ENCODE measurements at places on chromosomes 1 and 21.

DNA sequence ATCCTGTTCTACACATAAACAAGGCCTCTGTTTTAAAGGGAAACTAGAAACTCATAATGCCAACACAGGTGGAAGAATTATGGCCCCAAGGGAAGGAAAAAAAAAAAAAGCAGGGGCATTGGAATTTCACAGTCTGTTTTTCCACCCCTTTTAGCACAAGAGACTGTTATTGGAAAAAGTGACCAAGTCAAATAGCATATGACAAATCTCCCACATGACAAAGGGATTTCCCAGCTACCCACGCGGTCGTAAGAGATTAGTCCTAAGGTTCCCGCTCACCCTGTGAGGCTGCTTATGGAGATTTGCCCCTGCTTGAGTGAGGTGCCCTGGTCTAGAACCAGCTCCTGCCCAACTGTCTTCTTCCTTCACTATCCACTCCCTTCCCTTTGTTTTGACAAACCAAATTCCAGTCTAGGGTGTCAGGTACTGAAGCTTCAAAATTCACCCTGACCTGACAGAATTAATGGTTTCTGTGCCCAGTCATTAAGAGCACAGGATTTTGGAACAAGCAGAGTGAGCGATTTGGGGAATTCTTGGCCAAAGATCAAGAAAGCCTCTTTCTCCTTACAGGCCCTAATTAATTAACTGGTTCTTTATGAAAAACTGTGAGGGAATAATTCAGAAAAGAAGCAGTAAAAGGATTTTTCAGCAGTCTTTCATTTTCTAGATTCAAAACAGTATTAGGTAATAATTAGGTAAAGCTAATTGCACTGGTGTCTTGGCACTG lies 107.3 kb downstream of the NMNAT2 start:
- no peak for DNase-seq

GRCh38 chr1:236421022-236421421 lies 26.9 kb downstream of the EDARADD start:
- no peak for DNase-seq

GRCh38 chr1:83632906-83633305 lies 366.0 kb downstream of the TTLL7 start:
- DNase-seq: no peak

GRCh38 chr1:178488393-178488792 lies 8.4 kb downstream of the CLEC20A start:
- DNase-seq: no peak

DNA sequence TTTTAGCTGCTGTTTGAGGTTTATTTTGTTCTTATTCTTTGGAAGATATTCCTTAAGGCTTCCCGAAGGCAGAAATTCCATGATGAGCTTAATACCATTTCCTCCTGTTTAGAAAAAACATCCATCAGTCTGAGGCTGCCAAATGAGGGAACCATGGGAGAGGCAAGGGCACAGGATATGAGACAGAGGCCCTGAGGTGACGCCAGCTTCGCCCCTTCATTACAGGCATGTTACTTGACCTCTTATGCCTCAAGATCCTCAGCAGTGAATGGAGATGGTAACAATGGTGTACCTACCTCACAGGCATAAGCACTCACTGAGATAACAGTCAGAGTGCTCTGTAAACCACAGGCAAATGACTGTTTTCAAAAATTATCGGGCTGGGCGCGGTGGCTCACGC lies 93.6 kb downstream of the RAVER2 start:
- no peak for DNase-seq

DNA sequence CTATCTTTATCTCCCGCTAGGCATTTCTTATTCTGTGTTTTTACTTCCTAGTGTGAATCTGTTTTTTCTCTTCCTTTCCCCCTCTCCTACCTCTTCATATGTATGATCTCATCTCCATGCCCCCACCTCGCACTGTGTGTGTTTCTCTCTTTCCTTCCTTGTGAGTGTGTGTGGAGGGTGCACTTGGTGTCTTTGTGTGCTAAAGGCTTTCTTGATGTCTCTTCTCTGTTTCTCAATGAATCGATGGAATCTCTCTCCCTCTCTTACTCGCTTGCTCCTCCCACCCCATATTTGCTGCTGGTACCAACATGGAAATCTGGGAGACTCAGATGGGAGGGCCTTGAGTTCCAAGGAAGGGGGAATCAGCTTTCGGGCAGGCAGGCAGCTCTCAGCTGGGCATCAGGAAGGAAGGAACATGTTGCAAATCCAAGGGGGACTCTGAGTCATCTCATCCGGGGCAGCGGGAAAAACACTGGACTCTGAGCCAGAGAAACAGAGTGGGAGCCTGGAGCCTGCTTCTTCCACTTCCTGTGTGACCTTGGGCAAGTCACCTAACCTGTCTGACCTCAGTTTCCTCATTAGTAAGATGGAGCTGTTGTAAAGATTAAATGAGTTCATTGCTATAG lies 147.5 kb downstream of the PTPRU start:
- peak; percentile 16 for DNase-seq
